AG09319 (cell line): ENCODE measurements at places on chromosomes 2 and 18.

GRCh38 chr2:239157269-239157668, 243.6 kb downstream of the HDAC4 start:
- DNase-seq = no peak

DNA sequence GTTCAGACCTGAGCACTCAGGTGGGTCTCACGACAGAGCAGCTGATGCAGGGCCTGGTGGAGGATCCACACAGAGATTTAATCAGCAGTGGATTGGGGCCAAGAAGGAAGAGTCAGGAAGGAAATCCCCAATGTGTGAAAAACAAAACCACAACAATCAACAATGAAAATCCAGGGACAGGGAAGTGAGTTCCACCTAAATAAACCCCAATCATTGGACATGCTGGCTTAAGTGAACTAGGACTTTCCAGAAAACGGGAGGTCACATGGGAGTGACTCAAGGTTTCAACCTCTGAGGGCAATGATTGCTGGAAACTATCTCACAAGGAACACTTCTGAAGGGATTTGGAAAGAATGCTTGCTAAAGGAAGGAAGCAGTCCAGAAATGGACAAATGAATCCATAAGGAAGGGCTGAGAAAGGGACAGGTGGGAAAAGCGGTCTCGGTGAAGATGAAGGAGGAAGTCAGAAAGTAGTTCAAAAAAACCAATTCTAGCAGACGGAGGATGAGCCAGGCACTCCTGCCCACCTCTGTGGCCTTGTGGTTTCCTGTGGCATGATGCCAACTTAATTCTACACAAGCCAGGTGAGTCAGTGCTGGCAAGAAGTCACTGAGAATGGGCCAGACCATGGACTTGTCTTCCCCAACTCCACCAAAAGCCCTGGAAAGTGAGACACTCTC, 15.4 kb upstream of the XDH start:
- no peak for DNase-seq

DNA sequence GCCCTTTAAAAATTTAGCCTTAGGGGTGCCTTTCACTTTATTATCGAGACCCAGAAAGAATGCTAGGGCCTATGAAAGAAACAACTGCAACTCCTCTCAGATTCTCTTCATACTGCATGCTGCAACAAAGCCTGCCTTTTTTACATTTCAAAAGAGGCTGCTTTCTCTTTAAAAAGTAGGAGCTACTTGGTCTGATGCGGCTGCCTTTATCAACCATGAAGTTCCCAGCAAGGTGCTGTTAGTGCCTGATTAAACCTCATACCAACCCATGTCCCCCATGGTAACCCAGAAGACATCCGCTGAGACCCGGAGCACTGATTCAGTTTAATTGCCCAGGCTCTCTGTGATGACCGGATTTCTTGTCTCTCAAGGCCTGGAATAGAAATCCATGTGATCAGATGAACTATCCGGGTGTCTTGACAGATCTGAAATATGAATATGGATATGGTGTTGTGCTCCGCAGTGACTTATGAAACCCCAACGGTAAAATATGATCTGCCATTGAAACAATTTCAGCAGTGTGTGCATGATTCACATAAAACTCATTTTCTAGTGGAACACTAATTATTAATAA, 368.3 kb downstream of the ZNF521 start:
- DNase-seq = no peak

DNA sequence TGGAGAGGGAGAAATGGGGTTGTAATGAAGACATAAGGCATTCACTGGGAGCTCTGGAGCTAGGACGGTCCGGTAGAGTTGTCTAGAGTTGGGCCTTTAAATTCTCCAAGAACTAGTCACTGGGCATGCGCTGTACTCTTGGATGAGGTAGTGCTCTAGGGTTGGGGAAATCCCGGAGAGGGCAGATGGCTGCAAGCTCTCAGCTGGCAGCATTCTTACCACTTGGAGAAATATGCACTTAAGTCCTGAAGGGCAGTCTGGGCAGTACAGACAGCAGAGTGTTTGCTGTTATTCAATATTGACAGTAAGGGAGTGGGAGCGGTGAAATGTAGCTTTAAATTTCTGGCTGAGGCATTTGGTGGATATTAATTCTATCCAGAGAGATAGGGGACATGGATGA, 214.6 kb downstream of the RDH14 start:
- no peak for DNase-seq

GRCh38 chr18:63440881-63441280, 18.6 kb upstream of the VPS4B start:
- no peak for DNase-seq
